Body of pancreas (tissue), 4 donors: ENCODE measurements at places on chromosomes 4 and X.

DNA sequence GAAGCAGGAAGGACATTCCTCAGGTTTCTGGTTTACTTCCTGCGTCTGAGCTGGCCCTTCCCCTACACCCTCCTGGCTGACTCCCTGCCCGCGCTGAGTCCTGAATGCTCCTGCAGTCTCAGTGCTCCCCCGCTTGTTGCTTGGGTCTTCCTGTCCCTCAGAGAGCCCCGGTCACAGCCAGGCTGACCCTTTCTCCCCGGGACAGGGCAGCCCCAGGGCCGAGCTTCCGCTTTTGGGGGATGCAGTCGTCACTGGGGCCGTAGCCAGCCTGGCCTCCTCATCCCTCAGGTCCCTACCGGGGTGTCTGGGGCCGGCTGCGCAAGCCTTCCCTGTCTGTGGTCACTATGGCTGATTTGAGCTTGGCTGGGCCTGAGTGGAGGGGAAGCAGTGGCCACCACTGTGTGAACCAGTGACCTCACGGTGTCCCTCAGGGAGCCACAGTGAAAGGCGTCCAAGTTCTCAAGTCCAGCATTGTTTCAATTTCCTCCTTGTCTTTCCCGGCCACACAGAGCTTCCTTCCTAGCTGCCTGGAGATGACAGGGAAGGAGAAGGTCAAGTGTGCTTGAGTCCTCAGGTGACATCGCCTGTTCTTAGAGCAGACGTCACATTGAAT, 34.1 kb upstream of the ASMTL start:
- no peak for DNase-seq
- H3K36me3 ChIP-seq, result no peaks in the 10 kb centered on the region
- H3K27ac ChIP-seq, result peak overlapping the region; percentile 30
- H3K4me3 ChIP-seq, result no peak overlapping the region
- no peaks in the 10 kb centered on the region for H3K27me3 ChIP-seq
- H3K4me1 ChIP-seq, result no peaks in the 10 kb centered on the region

- no peak for DNase-seq
- no peaks in the 10 kb centered on the region for H3K36me3 ChIP-seq
- H3K4me1 ChIP-seq, result no peaks in the 10 kb centered on the region
Observed at GRCh38 chr4:7414736-7415510, 19.8 kb downstream of the PSAPL1 start.

DNA sequence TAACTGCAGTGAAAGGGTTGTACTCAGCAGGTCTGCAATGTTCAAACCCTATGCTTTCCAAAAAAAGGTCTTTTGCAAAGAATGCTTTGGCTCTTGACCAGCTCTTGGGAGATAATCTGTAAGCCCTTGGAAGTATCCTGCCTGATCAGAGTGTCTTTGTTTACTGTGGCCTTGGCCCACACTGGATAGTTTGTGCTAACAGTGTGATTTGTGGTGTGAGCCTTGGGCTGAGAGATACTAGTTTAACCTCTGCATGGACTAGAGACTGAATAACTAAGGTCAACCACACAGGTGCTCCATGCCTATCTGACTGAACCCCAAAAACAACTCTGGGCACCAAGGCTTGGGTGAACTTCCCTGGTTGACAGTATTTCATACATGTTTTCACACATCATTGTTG, 3.6 kb upstream of the MAGED1 start:
- H3K36me3 ChIP-seq, result no peaks in the 10 kb centered on the region
- DNase-seq, result no peak
- H3K4me3 ChIP-seq, result no peak overlapping the region
- no peaks in the 10 kb centered on the region for H3K27me3 ChIP-seq
- H3K4me1 ChIP-seq, result peaks cover 13% of the 10 kb centered on the region

- no peaks in the 10 kb centered on the region for H3K4me1 ChIP-seq
- no peak for DNase-seq
- H3K36me3 ChIP-seq, result no peaks in the 10 kb centered on the region
- no peaks in the 10 kb centered on the region for H3K27me3 ChIP-seq
Observed at GRCh38 chr4:78638337-78639172, 87.0 kb downstream of the ANXA3 start.

DNA sequence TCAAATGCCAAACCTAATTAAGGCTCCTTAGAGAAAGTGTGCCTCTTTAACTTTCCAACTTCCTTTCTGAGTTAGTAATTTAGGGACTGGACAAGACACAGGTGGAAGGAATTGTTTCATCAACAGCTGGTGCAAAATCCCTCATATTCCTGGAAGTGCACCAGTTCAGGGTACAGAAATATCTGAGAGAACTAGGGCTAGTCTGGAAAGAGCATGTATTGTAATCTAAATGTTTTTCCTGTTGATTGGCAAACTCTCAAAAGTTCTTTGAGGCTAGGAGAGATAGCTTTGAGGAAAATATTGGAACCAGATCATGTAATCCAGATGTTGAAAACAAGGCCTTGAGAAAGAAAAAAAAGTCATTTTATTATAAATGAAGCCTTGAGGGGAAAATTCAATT, 98.1 kb upstream of the C1GALT1C1 start:
- no peak overlapping the region for H3K4me3 ChIP-seq
- H3K36me3 ChIP-seq, result no peaks in the 10 kb centered on the region
- no peak overlapping the region for H3K27ac ChIP-seq
- H3K4me1 ChIP-seq, result no peaks in the 10 kb centered on the region
